Activated CD4-positive, alpha-beta T cell treated with anti-CD3 and anti-CD28 coated beads, Interleukin-2, amount 50 U/mL, for 24 hours (primary cell): ENCODE measurements at places on chromosomes 2 and 18.

GRCh38 chr18:2348003-2348402, 223.3 kb downstream of the METTL4 start:
- no peak for DNase-seq

DNA sequence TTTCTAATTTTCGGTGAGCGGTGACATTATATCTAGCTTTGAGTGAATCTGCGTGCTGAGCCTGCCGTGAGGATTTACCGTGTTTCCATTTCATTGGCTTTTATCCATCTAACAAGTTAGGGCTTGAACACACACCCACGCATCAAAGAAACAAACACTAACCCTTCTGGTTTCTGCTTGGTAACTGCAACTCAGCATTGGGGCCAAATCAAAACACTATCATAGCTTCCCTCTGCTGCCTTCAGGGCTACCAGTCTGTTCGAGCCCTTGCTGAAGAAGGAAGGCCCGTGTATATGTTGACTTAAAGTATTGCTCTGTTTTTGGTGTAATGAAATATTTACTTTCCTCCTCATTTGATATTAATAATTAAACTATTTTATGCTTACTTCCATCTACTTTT, 227.2 kb downstream of the PHLPP1 start:
- no peak for DNase-seq

DNA sequence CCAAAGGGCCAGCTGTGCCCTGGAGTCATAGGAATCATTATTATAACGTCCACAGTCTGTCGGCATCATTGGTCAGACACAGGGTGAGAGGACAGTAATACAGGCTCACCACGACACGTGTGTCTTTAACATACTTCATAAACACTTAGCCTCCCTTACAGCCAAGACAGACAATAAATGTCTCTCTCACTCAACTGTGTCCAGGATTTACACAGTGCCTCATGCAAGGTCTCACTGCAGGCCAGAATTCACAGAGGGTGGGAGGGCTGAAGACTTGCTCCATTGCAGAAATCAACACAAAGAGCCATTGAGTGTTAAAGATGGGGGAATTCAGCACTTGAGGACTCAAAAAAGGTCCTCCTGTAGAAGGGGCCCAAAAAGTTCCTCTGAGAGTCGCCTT, 210.5 kb downstream of the BCL2 start:
- DNase-seq: no peak

GRCh38 chr2:211934811-211935210, 603.8 kb downstream of the ERBB4 start:
- no peak for DNase-seq

DNA sequence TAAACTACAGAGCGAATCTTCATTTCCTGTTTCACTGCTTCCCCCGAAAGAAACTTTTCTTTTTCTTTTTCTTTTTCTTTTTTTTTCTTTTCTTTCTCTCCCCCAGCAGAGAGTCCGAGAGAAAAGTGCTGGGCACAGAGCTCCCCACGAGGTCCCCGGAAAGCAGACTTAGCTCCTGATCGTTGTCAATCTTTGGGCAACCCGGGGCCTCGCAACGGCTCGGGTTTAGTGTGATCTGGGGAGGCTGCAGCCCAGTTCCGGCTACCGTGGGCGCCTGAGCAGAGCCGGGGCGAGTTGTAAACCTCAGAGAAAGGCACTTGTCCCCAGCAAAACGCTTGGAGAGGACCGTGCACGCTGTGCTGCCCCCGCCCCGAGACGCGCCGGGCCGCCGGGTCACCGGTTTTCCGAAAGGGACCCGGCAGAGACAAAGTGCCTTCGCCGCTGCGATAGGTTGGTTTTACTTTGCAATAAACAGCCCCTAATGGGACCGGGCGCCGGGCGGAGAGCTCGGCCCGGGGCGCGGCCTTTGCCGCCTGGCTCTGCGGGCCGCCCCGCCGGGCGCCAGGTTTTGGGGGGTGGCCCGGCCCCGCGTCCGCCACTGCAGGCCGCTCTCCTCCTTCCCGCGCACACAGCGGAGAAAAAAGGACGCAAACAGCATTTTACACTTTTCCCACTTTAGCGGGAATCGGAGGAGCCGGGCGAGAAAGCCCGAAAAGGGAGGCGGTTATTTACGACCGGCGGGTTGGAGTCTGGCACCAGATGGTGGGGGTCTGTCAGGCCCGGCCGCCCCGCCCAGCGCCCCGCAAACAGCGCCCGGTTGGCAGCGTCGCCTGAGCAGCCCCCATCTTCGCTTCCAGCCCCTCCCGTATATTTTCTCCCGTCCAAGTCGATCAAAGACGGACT, 136.0 kb downstream of the INSIG2 start:
- no peak for DNase-seq

DNA sequence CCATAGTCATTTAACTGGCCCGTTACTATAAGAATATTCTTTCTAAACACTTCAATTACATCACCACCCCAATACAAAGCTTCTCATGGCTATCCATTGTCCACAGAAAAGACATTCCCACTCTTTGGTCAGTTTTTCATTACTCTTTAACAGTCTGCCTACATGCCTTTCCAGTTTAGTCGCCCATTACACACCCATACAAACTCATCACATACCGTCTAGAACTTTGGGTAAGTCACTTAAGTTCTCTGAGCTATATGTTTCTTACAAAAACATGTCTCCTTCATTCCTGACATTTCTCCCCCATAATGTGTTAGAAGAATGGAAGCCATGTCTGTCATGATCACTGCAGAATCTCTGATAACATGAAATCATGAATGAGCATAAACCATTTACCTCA, 108.2 kb upstream of the STK17B start:
- no peak for DNase-seq

DNA sequence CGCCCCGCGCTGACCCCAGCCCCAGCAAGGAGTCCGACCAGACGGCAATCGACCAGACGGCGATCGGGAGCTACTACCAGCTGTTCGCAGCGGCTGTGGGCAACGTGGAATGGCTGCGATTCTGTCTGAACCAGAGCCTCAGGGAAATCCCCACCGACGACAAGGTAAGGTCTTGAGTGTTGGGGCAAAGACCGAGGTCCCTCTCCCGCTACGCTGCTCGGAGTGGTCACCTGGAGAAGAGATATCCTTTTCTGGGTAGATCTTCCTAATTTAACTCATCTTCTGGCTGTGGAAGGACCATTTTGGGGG, 704 bp downstream of the ANKRD53 start:
- DNase-seq: no peak

- no peak for DNase-seq
Measured at GRCh38 chr2:113164215-113164929, 9.4 kb upstream of the PSD4 start.

- DNase-seq: no peak
Measured at GRCh38 chr2:36485521-36485920, 112.4 kb downstream of the FEZ2 start.

- DNase-seq: no peak
Measured at GRCh38 chr2:96665083-96665569, 22.6 kb downstream of the FER1L5 start.

DNA sequence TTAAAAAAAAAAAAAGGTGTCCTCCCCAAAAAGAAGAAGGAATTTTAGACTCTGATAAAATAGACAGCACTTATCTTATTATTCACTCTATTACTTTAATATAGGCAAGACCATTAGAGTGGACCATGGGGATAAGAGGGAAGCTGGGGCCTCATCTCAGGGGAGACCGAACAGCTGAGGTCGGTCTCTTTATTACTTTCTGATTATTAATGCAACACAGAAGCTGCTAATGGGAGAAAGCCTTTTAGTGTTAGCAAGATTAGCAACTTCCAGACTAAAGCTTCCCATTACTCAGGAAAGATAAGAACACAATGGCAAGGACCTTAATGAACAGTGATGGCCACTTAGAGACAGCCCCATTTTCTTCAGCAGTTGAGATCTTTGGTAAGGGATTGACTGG, 135.5 kb downstream of the TMEFF2 start:
- no peak for DNase-seq

GRCh38 chr2:10169053-10169578, 46.6 kb downstream of the RRM2 start:
- DNase-seq: no peak

- DNase-seq: no peak
Measured at GRCh38 chr2:68912732-68913131, 40.0 kb downstream of the GKN2 start.

GRCh38 chr2:85024372-85025047, 53.5 kb downstream of the KCMF1 start:
- DNase-seq: no peak

DNA sequence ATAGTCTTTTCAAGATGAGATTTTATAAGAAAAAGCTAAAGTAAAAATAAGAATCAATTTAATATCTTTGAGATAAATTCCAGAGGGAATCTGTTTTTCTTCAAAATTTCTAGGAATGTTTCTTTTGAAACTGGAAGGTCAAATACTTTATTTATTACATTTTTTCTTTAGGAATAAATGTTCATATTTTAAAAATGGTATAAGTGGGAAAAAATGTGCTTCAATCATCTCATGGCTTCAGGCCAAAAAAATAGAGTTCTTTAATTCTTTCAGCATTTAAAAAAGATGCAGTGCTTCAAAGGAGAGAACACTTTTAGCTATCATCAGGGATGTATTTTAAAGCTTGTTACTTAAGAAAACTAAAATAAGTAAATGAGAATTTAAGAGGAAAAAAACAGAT, 110.6 kb downstream of the NEB start:
- no peak for DNase-seq

DNA sequence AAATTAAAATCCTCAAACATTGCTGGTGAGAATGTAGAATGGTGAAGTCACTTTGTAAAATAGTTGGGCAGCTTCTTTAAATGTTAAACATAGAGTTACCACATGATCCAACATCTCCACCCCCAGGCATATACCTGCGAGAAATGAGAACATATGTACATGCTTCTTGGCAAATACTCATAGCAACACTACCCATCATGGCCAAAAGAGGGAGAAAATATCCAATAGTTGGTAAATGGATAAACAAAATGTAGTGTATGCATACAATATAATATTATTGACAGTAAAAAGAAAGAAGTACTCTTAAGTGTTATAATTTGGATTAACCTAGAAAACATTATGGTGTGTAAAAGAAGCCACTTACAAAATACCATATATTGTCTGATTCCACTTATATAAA, 185.9 kb downstream of the CDH7 start:
- DNase-seq: no peak
